Posterior cingulate gyrus (tissue), 11 donors: ENCODE measurements at places on chromosomes 12 and 14.

DNA sequence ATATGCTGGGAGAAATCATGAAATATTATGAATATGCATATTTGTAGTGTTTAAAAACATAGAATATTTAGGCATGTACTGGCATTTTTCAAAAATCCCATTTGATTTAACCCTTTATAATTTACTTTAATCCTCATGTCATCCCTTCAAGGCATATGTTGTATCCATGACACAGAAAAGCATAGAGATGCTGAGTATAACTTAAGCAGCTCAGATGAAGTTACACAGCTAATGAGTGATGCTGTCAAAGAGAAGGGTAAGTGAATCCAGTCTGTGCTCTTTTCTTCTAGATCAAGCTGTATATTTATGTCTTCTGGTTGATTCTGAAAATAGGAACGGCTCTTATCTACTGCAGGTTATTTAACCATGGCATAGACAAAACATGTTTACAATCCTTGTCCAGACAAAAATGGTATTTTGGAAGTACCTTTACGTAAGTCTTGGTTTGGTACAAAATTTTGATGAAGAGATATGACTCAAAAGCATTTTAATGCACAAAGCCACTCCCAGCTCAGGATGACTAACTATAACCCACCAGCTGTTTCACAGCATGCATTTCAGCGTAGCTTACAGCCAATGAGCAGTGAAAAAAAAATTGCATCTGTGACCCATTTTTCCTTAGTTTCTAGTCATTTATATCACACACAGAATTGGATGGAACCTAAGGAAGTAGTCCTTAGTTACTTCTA lies 201.7 kb downstream of the STXBP6 start:
- DNase-seq, result no peak

GRCh38 chr14:94237046-94237445 lies 56.0 kb downstream of the SERPINA10 start:
- DNase-seq, result no peak

DNA sequence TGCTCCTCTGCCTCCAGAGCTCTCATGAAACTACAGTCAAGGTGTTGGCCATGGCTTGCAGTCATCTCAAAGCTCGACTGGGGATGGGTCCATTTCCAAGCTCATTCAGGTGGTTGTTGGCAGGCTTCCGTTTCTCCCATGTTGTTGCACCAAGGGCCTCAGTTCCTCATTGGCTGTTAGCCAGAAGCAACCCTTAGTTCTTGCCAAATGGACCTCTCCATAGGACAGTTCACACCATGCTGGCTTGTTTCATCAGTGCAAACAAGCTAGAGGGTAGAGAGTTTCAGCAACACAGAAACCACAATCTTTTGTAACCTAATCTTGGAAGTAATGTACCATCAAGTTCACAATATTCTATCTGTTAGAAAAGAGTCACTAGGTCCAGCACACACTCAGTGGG lies 22.7 kb upstream of the PPM1A start:
- no peak for DNase-seq

DNA sequence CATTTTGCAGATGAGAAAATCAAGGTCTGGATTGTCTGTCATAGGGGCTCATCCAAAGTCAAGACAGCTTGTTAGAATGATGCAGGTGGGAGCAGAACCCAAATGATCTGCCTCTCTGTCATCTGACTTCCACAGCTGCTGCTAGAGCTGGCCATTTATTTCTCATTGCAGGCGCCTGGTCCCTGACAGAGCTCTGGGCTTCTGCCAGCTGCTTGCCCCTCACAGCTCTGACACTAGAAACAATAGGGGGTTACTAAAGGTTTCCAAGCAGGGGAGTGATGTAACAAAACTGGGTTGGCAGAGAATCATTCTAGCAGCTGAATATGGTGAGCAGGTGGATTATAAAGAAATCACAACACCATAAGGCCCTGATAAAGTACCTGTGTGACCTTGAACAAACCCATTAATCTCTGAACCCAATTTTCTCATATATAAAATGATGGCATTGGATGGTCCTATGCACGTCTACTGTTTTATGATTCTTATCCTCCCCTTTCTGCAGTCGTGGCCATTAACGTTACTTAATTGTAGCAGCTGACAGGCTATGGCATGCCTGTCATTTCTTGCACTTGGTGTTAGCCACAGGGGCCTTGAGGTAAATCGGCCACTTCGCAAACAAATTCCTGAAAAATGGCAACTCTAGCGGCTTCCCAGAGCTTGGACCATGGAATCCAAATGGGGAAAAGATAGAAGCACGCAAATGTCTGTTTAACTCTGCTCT lies 134.6 kb downstream of the RMST start:
- peak; percentile 54 for DNase-seq
